ENCODE measurements at places on chromosomes 3 and 15.

DNA sequence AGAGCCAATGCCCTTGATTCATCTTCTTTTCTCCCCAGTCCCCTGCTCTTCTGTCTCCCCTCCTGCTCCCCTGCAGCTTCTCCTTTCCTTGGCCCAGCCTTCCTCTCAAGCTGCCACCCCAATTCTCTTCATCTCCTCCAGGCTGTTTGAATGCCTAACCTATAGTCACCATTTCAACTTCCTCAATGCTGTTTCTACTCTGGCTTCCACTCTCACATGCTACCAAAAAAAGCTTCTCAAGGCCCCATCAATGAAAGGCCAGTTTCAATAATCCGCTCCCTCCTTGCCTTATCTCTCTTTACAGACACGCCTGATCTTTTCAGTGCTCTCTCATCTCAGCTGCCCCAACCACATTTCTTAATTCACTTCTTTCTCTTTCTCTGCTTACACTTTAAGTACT is 212.2 kb upstream of the GPR149 start:
- DNase-seq: no peak

DNA sequence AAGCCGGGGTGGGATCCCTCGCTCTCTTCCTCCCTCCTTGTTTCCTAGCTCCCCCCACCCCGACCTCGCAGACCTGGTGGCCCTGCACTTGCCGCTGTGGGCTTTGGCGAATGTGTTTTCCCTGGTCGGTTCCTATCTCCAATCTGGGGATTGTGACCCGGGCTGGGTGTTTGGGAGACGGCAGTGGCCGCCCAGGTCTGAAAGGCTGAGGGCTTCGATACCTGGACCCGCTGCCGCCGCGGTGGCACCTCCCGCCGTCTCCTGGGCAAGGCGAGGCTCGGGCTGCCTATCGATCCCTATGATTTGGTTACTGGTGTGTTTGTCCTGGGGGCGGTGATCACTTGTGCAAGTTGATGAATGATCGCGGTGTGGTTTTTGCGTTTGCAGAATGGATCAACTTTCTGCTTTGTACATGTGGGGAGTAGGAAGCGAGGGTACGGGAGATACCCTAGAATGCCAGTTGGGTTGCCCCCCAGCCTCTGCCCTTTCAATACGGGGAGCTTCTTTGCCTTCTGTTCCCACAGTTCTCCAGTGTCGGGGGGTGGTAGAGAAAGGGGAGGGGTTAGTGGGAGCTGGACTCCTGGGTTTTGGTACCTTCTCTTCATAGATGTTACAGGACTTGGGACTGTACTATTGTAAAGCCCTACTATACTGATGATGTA is 3.0 kb downstream of the BBX start:
- no peak for DNase-seq

- DNase-seq: no peak
These were observed 63.9 kb downstream of the FBLN2 start for GRCh38 chr3:13612829-13613228.

GRCh38 chr3:124121379-124122312 is 129.7 kb upstream of the ROPN1 start:
- no peak for DNase-seq

DNA sequence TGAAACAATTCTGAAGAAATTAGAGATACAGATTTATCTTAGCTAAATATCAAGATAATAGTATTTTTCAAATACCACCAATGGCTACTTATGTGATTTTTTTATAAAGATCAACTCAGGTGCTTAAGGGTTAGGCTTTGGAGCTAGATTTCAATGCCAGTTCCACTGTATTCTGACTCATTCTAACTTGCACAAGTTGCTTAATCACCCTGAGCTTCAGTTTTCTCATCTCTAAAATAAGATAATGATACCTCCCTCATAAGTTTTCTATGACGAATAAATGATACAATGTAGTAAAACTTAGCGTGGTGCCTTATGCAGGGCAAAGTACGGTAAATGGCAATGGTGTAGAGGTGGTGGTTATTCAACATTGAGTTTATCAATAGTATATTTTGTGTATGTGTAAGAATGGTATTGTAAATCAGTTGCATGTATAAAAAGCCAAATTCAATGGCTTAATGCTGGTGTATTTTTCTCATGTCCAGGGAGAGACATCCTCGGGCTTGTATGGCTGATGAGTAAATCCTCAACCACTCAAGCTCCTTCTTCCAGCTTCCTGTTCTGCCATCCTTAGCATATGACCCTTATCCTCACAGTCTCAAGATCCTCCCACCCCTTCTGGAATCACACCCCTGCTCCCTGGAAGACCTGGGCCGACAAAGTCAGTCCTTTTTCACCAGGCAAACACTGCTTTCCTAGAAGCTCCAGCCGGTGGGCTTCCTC is 505.9 kb upstream of the CFAP20DC start:
- no peak for DNase-seq

GRCh38 chr3:88444251-88444650 is 294.5 kb downstream of the C3orf38 start:
- DNase-seq: no peak

DNA sequence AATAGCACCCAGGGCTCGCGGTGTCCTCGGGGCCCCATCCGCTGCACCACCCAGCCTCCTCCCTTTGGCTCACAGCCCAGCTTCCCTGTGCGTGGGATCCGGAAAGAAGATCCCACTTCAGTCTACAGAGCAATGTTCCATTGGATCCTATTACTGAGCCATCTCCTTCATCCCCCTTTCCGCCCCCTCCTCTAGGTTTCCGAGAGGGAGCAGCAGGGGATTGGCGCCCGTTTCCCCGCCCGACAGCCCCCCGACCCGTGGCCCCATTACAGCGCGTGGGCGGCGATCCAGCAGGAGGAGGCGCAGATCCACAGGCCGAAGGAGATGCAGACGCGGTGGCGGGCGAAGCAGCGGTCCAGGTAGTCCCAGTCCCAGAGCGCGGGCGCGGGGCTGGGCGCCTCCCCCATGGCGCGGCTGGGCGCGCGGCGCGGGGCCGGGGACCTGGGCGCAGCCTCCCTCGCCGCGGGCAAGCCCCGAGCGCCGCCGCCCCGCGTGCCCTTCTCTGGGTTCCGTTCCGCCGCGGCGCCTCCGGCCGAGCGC is 340 bp downstream of the TMEM44 start:
- DNase-seq: peak; percentile 8

DNA sequence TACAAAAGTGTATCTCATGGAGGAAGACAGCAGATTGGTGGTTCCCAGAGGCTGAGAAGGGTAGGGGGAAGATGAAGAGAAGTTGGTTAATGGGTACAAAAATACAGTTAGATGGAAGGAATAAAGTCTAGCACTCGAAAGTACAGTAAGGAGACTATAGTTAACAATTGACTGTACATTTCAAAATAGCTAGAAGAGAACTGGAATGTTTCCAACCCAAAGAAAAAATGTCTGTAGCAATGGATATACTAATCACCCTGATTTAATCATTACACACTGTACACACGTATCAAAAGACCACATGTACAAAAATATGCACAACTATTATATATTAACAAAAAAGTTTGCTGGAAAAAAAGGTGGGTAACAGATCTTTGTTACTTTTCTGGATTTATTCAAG is 57.3 kb downstream of the THRB start:
- no peak for DNase-seq

DNA sequence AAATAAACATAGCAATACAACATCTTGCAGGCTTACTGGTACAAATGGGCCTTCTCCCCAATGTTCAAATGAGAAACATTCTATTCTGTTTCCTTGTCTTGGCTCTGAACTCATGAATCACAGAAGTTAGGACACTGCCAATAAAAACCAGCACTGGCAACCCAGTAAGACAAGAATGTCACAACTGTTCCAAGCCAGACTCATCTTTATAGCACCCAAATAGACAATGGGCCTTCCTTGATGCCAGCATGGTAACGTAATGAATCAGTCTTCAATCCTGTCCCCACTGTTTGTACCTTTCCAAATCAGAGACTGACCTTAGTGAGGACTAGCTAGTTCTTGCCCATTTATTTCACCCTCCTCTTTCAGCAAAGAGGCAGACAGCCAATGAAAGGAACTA is 14.1 kb upstream of the RPS17 start:
- no peak for DNase-seq

DNA sequence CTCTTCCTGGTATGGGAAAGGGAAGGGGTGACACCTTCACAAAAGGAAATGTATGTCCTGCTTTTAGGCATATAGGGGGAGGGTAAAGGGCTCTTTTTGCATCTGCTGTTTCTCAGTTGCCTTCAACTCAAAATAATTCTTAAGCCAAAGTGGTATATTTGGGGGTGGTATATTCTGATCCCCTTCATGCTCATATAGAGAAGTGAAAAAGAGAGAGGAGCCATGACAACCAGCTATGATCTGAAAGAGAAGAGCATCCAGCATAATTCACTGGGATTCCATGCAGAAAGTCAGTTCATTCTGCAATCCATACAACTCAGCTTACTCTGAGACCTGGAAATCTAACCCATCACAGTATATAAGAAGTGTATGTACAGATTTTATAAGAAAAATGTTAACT is 22.3 kb downstream of the DENND6A start:
- DNase-seq: no peak

DNA sequence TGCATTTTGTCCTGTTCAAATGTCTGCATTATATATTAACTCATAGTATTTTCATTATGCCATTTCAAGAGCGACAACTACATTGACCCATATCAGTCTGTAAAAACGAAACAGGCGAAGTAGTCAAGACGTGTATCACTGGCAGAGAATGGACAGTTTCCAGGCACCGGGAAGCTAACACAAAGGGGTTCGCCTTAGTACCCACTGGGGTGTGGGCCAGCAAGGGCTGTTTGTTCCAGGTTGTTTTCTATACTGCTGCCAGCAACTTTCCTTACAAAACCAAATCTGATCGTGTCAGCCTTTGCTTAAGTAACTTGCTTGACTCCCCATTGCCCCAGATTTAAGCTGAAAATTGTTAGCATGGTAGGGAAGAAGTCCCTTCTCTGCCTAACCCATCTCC is 87.1 kb downstream of the CGNL1 start:
- no peak for DNase-seq

DNA sequence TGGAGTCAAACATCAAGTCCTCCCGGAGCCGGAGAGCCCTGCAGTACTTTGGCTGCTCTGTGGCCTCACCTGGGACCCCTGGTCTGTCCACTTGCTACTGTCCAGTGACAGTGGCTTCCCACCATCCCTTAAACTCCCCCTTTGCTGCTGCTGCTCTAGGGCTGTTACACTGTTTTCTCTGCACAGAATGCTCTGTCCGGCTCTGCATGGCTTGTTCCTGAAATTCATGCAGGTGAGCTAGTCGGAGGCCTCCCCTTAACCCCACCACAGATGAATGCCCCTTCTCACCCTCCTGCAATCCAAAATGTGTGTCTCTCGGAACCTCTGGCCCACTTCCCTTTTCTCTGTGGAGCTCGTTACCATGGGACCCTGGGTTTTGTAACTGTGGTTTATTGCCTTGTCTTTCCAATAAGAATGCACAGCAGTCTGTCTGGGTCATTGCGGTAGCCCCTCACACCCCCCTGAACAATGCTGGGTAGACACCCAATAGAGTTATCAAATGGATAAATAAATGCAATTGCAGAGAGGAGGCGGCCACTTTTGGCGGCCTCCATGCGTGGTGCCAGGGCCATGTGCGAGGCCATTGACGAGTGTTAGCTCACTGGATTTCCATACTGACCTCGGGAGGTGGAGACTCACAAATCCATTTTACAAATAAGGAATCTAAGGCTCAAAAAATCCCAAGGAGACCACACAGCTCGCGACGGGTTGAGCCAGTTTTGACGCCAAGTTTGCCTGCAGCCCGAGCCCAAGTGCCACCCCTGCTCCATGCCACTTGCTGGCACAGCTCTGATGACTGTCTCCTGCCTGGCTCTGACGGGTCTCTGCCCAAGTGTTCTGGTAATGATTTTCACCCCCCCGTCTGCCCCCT is 48.5 kb downstream of the RGMA start:
- no peak for DNase-seq

- no peak for DNase-seq
These were observed 238.8 kb downstream of the EDEM1 start for GRCh38 chr3:5426094-5426883.

GRCh38 chr15:74417225-74417624 is 16.5 kb downstream of the SEMA7A start:
- DNase-seq: no peak

DNA sequence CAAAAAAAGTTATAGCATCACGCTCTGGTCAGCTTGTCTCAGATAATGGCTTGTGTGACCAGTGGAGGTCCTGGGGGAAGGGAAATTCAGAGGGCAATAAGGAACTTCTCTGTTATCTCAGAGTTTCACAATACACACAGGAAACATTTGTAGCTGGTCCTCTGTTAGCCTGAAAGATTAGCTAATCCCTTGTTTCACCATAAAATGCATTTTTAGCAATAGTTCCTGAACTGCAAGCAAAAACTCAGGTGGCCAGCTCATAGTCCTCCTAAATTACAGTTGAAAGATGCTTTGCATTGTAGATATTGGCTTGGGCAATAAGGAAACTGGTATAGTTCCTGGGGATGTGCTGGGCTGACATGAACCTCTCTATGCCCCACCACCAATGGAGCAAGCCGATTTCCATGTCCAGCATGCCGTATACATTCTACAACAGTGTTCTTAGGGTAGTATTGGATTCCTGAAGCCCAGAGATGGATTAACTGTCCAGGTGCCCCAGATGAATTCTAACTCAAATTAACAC is 141.5 kb upstream of the TBL1XR1 start:
- no peak for DNase-seq

DNA sequence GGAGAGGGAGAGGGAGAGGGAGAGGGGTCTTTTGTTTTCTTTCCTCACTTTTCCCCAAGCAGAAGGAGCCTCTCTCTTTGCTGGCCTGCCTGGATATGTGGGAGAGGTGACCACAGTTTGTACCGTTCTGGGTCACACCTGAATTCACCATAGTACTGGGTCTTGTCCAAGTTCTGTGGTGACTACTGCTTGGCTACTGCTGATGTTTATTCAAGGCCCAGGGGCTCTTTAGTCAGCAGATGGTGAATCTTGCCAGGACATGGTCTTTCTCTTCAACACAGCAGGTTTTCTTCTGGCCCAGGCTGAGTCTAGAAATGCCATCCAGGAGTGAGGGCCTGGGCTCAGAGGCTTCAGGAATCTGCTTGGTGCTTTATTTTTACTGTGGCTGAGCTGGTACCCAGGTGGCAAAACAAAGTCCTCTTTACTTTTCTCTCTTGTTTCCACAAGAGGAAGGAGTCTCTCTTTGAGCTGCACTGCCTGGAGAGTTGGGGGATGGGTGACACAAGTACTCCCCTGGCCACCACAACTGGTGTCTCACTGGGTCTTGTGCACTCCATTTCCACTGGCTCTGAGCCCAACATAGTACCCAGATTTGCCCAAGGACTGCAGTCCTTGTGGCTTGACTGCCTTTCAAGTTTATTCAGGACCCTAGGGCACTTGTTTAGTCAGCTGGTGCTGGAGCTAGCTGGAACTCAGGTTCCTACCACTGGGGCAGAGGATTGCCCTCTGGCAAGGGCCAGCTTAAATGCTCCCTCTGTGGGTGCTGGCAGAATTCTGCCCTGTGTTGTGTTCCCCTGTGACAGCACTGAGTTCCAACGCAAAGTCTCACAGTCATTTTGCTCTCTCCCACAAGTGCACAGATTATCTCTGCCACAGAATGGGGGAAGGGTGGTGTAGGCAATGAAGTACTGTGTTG is 16.8 kb upstream of the CCNDBP1 start:
- DNase-seq: no peak

- no peak for DNase-seq
These were observed 4.5 kb downstream of the RPL22L1 start for GRCh38 chr3:170865209-170866094.
